ENCODE measurements at places on chromosomes 4 and X.

GRCh38 chr4:6352031-6352692, 82.5 kb downstream of the WFS1 start:
- H3K27me3 ChIP-seq = peaks cover 4% of the 10 kb centered on the region
- no peaks in the 10 kb centered on the region for H3K4me1 ChIP-seq
- no peak overlapping the region for H3K4me3 ChIP-seq
- H3K27ac ChIP-seq = no peak overlapping the region
- H3K36me3 ChIP-seq = no peaks in the 10 kb centered on the region

DNA sequence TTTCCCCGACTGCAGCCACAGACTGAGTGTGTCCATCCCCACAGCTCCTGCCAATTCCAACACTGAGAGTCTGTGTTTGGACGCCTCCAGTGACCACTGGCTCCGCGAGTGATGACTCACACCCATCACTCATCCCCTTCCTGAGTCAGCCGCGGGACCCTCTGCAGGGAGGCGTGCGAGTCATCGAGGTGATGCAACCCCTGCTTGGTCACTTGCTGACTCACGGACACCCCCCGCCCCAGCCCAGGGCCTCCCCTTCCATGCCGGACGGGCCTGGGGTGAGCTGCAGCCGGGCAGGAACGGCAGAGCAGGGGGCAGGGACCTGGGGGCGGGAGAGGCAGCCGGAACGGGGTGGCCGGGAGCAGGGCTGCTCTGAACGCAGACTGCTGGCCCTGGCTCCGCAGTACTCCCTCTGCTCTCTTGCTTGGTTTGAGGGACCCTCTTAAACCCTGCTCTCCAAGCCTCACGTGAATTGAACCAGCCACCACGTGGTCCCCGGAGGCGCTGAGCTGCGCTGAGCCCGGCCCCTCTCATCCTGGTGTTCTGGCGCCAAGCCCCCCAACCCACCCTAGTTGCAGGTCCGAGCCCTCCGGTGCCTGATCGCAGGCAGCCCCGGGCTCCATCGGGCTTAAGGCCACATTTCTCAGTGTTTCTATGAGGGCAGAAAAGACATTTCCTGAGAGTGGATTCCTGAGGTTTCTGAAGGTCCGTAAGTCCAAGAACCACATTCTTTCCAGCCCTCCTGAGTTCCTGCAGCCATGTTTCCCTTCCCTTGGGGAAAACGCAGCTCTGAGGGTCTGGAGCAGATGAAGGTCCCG, 32.4 kb downstream of the FGFRL1 start:
- no peaks in the 10 kb centered on the region for H3K36me3 ChIP-seq
- DNase-seq = peak; percentile 77
- H3K27me3 ChIP-seq = peaks cover 47% of the 10 kb centered on the region

GRCh38 chrX:154981116-154981411, 41.5 kb downstream of the F8 start:
- H3K27me3 ChIP-seq = no peaks in the 10 kb centered on the region
- DNase-seq = no peak
- no peak overlapping the region for H3K27ac ChIP-seq
- peaks cover 9% of the 10 kb centered on the region for H3K4me1 ChIP-seq
- H3K36me3 ChIP-seq = no peaks in the 10 kb centered on the region

- H3K36me3 ChIP-seq = peaks cover 39% of the 10 kb centered on the region
- no peak for DNase-seq
- no peak overlapping the region for H3K27ac ChIP-seq
- peaks cover 4% of the 10 kb centered on the region for H3K4me1 ChIP-seq
- H3K4me3 ChIP-seq = no peak overlapping the region
- no peaks in the 10 kb centered on the region for H3K27me3 ChIP-seq
Observed at GRCh38 chr4:139540161-139540560, 15.9 kb downstream of the SETD7 start.

GRCh38 chr4:37241647-37242046, 2.9 kb upstream of the NWD2 start:
- H3K4me1 ChIP-seq = peaks cover 17% of the 10 kb centered on the region
- no peaks in the 10 kb centered on the region for H3K36me3 ChIP-seq
- DNase-seq = no peak
- no peak overlapping the region for H3K27ac ChIP-seq
- H3K27me3 ChIP-seq = peaks cover 65% of the 10 kb centered on the region

DNA sequence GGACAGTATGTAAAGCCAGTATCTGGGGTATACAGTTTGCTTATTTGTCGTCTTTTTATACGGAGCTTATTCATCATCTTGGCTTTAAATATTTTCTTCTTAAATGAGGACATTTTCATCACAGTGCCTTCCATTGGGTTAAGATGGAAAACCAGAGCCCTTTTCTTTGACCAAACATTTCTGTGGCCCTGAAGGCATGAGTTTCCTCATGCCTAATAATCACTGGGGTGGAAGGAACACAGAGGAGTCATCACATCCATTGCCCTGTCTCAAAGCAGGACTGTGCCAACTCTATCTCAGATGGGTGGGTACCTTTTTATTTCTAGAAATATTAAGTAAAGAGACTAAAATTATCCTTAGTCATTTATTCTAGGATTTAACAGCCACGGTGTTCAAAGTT, 40.0 kb downstream of the CHRDL1 start:
- no peaks in the 10 kb centered on the region for H3K27me3 ChIP-seq
- H3K4me1 ChIP-seq = no peaks in the 10 kb centered on the region
- H3K27ac ChIP-seq = no peak overlapping the region
- no peak for DNase-seq
- no peaks in the 10 kb centered on the region for H3K36me3 ChIP-seq
- no peak overlapping the region for H3K4me3 ChIP-seq

DNA sequence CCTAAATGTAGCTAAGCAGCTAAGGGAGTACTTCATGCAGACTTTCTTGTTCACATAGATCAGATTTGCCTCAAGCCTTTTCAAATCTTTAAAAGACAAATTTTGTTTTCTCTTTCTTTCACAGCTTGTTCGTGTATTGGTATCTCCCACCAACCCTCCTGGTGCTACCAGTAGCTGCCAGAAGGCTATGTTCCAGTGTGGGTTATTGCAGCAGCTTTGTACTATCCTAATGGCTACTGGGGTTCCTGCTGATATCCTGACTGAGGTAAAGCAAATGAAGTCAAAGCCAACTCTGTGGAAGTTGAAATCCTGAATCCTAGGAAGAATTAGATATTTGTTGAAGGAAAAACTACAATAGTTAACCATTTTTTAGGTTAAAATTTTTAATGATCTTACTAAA, 62.6 kb downstream of the USO1 start:
- peaks cover 10% of the 10 kb centered on the region for H3K36me3 ChIP-seq
- no peaks in the 10 kb centered on the region for H3K4me1 ChIP-seq
- H3K27ac ChIP-seq = no peak overlapping the region
- DNase-seq = no peak

DNA sequence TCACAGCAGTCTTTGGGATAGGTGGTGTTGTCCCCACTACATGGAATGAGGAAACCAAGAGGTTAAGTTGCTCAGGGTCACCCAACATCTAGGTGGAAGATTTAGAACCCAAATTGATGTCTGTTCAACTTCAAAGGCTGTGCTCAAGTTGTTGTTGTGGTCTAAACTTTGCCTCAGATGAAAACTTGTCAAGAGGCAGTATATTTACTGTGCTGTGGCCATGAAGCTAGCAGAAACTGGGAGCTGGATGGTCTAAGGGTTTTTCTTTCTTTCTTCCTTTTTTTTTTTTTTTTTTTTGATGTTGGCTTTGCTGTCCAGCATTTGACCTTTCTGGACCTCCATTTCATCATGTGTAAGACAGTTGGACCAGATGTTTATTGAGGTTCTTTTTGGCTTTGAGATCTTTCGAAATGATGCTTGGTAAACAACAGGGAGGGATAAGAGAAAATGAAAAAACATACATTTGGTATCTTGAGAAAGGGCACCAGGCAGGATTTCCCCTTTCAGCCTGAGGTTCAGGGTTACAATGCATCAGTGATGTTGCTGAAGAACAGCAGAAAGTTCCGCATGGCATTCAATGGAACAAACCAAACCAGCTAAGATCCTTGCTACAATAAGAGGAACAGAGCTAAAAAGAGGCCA, 166.2 kb upstream of the RPS6KA3 start:
- H3K27ac ChIP-seq = no peak overlapping the region
- no peak overlapping the region for H3K4me3 ChIP-seq
- no peaks in the 10 kb centered on the region for H3K4me1 ChIP-seq

GRCh38 chr4:24932515-24933225, 19.8 kb upstream of the CCDC149 start:
- no peak for DNase-seq
- no peak overlapping the region for H3K27ac ChIP-seq
- no peaks in the 10 kb centered on the region for H3K27me3 ChIP-seq
- H3K4me1 ChIP-seq = no peaks in the 10 kb centered on the region

- H3K36me3 ChIP-seq = no peaks in the 10 kb centered on the region
- H3K4me3 ChIP-seq = no peak overlapping the region
- H3K4me1 ChIP-seq = no peaks in the 10 kb centered on the region
Observed at GRCh38 chrX:134371133-134371532, 88.8 kb upstream of the HPRT1 start.

DNA sequence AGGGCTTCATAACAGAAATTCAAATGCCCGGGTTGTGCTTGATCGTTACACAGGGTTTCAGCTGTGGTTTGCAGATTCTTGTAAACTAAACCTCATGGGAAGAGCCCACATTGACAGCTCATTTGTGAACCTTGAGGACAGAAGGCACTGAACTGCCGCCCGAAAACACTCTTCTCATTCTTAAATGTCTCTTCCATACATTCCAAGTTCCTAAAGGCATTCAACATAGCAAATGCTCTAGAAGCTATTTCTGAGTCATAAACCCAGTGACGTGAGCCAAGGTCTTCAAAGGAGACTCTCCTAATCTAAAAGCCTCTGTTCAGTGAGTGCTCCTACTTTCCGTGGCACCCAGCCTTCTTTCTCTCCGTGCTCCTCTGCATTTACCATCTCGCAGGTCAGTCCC, 737.8 kb upstream of the FRG1 start:
- peak overlapping the region; percentile 16 for H3K4me3 ChIP-seq
- H3K27me3 ChIP-seq = no peaks in the 10 kb centered on the region
- no peaks in the 10 kb centered on the region for H3K4me1 ChIP-seq

GRCh38 chrX:79084923-79085322, 59.6 kb upstream of the GPR174 start:
- H3K27ac ChIP-seq = no peak overlapping the region
- no peaks in the 10 kb centered on the region for H3K27me3 ChIP-seq
- H3K4me1 ChIP-seq = peaks cover 6% of the 10 kb centered on the region
- no peaks in the 10 kb centered on the region for H3K36me3 ChIP-seq

- no peaks in the 10 kb centered on the region for H3K4me1 ChIP-seq
- H3K4me3 ChIP-seq = no peak overlapping the region
- H3K36me3 ChIP-seq = no peaks in the 10 kb centered on the region
Observed at GRCh38 chr4:17702641-17703040, 78.8 kb downstream of the FAM184B start.

- no peak for DNase-seq
- H3K4me1 ChIP-seq = peaks cover 26% of the 10 kb centered on the region
- no peaks in the 10 kb centered on the region for H3K27me3 ChIP-seq
- H3K36me3 ChIP-seq = no peaks in the 10 kb centered on the region
- H3K27ac ChIP-seq = no peak overlapping the region
Observed at GRCh38 chr4:52983563-52984303, 121.6 kb downstream of the RASL11B start.

DNA sequence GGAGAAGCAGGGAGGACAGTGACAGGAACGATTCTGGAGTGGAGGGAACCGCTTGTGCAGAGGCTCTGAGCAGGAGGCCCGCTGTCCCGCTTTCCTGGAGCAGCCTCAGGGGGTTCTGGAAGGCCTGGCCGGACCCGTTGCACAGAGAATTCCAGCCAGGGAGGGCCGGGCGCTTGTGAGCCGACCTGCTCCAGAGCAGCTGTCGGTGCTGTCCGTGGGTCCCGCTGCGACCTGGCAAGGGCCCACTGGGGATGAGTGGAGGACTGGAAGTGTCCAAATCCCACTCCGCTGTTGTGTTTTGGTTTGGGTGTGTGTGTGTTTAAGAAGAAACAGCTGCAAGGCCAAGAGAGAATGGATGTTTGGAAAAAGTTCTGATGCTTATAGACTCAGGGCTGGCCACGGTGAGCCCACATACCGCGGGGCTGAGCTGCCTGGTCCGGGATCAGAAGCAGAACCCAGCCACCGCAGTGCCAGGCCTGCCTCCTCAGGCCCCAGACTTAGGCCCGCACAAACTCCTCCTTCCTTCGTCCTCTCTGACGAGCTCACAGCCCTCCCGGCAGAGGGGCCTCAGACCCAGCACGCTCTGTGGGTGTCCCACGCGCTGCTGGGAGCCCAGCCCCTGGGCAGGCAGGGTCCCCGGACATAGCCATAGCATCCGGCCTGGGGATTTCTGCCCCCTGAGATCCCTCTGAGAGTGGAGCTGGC, 73.9 kb downstream of the HTRA3 start:
- peak overlapping the region; percentile 32 for H3K27ac ChIP-seq
- H3K27me3 ChIP-seq = no peaks in the 10 kb centered on the region
- DNase-seq = peak; percentile 51
- H3K36me3 ChIP-seq = no peaks in the 10 kb centered on the region
- H3K4me3 ChIP-seq = no peak overlapping the region

- H3K4me1 ChIP-seq = no peaks in the 10 kb centered on the region
- H3K4me3 ChIP-seq = peak overlapping the region; percentile 57
- DNase-seq = no peak
- no peaks in the 10 kb centered on the region for H3K36me3 ChIP-seq
- peaks cover 12% of the 10 kb centered on the region for H3K27me3 ChIP-seq
- no peak overlapping the region for H3K27ac ChIP-seq
Observed at GRCh38 chrX:103309860-103310554, 783 bp downstream of the BEX2 start.

- no peak overlapping the region for H3K4me3 ChIP-seq
- no peak overlapping the region for H3K27ac ChIP-seq
- no peak for DNase-seq
- H3K36me3 ChIP-seq = no peaks in the 10 kb centered on the region
- no peaks in the 10 kb centered on the region for H3K27me3 ChIP-seq
- H3K4me1 ChIP-seq = no peaks in the 10 kb centered on the region
Observed at GRCh38 chrX:15055146-15055930, 182.1 kb downstream of the MOSPD2 start.
